ENCODE measurements at places on chromosomes 5 and 9. TPM values are rescaled to one million over a fixed set of nuclear protein-coding genes. Genes with fewer than 3 reads are reported as not detected.
A peak's percentile ranks its signal among the peaks of the same experiment; 100 is the strongest.

The HACD4 gene
- 2.2 TPM for total RNA-seq

DNA sequence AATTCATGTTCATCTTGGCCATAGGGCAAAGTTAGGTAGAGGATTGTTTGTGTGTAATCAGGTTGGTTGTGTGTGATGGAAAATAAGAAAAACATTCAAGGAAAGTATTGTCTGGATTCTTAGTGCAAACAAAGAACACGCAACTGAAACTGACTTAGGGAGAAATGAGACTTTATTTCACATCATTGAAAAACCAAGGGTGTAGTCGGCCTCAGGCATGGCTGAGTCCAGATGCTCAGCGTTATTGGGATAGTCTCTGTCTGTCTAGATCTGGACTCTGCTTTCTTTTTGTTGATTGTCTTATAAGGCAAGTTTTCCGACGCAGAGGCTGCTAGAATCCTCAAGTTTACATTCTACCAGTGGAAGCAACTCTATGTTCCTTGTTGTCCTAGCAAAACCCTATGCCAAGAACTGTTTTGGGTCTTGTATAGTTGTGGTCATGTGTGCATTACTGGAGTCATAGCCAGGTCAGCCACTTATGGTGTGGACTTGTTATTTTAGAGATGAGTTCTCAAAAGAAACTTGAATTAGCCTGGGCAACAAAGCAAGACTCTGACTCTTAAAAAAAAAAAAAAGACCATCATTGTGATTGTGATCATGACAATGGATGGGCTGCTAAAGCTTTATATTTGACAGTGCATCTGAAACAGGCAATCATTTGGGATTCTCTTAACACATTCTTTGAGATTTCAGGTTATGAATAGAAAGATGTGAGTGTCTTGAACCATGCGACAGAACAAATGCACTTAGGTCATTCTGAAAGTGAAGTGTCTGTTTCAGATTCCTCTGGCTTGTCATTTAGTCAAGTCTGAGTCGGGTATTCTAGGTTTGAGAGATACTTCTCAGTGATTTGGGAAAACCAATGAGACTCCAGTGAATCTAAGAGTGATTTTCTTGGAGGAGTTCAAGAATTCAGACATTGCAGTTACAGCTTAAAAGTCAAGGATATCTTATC is 82.6 kb downstream of the DOCK2 start:
- H3K36me3 ChIP-seq, result no peaks in the 10 kb centered on the region
- H3K4me1 ChIP-seq, result 0 out of 2 replicates have a peak, but pooled peaks cover 1% of the 10 kb centered on the region
- H3K27ac ChIP-seq, result no peak overlapping the region
- no peak for DNase-seq

DNA sequence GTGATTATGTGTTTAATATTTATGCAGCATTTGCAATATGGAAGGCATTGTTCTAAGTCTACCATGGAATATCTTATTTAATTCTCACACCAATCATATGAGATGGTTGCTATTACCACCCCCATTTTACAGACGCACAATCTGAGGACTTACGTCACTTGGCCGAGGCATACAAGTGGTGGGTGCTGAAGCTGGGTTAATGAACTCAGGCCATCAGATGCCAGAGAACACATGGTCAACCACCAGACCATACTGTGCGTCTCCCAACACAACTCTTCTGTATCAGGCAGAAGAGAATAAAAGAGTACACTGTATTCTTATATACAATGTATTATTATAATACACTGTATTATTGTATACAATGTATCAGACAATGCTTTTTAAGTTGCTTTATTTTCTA is 59.5 kb downstream of the ZNF366 start:
- H3K27me3 ChIP-seq, result no peaks in the 10 kb centered on the region
- no peak overlapping the region for H3K27ac ChIP-seq
- no peak overlapping the region for H3K4me3 ChIP-seq
- no peaks in the 10 kb centered on the region for H3K36me3 ChIP-seq

The CFAP77 gene
- total RNA-seq, result 0.97 TPM

DNA sequence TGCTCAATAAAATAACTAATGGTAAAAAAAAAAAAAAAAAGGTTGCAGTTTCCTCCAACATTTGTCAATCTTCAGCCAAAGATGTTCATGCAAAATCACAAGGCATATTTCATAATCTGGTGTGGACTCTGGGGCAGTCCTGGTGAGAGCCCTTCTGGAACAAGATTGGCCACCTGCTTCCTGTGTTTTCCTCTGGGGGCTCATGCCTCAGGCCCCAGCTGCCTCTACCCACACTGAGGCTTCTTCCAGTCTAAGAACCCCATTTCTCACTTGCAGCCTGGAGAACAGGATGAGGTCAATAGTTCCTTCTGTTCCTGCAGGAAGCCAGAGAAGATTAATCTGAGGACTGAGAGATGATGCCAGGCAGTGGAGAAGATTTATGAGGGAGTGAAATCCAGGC is 492.6 kb upstream of the BRINP1 start:
- no peak overlapping the region for H3K4me3 ChIP-seq
- no peaks in the 10 kb centered on the region for H3K4me1 ChIP-seq
- H3K27ac ChIP-seq, result no peak overlapping the region
- no peak for DNase-seq

The POC5 gene
- total RNA-seq, result 25.9 TPM

The LCNL1 gene
- total RNA-seq, result not detected

DNA sequence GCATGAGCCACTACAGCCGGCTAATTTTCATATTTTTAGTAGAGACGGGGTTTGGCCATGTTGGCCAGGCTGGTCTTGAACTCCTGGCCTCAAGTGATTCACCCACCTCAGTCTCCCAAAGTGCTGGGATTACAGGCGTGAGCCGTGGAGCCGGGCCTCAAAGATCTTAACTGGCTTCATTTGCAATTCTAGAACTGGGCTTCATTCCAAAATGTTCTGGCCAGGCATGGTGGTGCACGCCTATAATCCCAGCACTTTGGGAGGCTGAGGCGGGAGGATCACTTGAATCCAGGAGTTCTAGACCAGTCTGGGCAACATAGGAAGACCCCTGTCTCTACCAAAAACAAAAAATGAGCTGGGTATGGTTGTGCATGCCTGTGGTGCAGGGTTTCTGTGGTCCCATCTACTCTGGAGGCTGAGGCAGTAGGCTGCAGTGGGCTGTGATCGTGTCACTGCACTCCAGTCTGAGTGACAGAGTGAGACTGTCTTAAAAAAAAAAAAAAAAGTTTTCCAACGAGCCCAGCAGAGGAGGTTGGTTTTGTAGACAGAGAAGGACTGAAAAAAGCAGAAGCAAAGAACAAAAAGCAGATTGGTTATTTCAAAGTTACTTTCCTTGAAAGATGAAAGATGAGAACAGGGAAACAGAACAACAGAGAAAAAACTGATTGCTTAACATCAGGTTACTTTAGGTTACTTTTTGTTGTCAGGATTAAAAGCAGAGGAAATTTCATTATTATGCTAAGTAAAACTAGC is 78.2 kb downstream of the ANKRD55 start:
- no peaks in the 10 kb centered on the region for H3K36me3 ChIP-seq
- H3K27me3 ChIP-seq, result 0 out of 2 replicates have a peak, but pooled peaks cover 7% of the 10 kb centered on the region
- peaks cover 26% of the 10 kb centered on the region for H3K4me1 ChIP-seq
- H3K27ac ChIP-seq, result no peak overlapping the region
- H3K4me3 ChIP-seq, result no peak overlapping the region
- no peak for DNase-seq

The FBXL7 gene
- 15.4 TPM for total RNA-seq

- H3K36me3 ChIP-seq, result peaks cover 95% of the 10 kb centered on the region
- no peak overlapping the region for H3K4me3 ChIP-seq
- H3K27ac ChIP-seq, result no peak overlapping the region
These were observed 59.0 kb upstream of the RETREG1 start for GRCh38 chr5:16675806-16676205.

DNA sequence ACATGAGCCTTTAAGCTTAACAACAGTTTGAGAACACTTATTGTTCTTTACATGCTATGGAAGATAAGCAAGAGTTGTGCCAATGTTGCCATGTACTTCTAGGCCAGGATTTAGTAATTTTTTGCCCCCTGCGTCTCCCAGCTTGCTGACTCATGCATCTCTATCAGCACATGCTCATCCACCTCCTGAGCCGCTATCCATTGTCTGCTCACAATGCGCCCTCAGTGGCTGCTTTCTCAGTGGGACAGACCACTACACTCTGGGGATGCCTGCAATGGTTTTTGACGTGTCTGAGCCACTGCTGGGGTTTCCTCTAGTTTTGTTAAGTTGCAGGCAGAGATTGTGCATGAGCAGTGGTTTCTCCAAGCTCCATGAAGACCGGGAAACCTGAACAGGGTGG is 50.9 kb upstream of the PHF2 start:
- H3K4me3 ChIP-seq, result no peak overlapping the region
- H3K4me1 ChIP-seq, result no peaks in the 10 kb centered on the region
- no peaks in the 10 kb centered on the region for H3K27me3 ChIP-seq
- peaks cover 8% of the 10 kb centered on the region for H3K36me3 ChIP-seq

DNA sequence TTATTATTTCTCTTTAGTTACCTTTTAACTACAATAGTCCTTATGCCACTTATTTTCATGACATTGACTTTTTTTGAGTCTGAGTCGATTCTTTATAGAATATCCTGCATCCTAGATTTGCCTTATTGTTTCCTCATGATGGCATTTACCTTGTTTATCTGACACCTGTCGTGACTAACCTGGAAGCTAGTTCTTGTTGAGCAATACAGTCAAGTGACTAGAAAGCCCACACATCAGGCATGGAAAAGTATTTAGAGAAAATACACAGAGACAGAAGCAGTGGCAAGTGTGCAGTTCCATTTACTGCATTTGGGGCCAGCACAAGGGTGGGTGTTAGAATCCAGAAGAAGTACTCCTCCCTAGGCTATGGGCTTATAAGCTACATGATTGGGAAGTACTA is 97.8 kb downstream of the ERMP1 start:
- H3K27ac ChIP-seq, result no peak overlapping the region
- no peak overlapping the region for H3K4me3 ChIP-seq
- H3K36me3 ChIP-seq, result no peaks in the 10 kb centered on the region

- no peaks in the 10 kb centered on the region for H3K36me3 ChIP-seq
- no peaks in the 10 kb centered on the region for H3K4me1 ChIP-seq
- no peak overlapping the region for H3K27ac ChIP-seq
- DNase-seq, result no peak
- no peaks in the 10 kb centered on the region for H3K27me3 ChIP-seq
- H3K4me3 ChIP-seq, result no peak overlapping the region
These were observed 243.3 kb upstream of the PDE4D start for GRCh38 chr5:60136841-60137240.

DNA sequence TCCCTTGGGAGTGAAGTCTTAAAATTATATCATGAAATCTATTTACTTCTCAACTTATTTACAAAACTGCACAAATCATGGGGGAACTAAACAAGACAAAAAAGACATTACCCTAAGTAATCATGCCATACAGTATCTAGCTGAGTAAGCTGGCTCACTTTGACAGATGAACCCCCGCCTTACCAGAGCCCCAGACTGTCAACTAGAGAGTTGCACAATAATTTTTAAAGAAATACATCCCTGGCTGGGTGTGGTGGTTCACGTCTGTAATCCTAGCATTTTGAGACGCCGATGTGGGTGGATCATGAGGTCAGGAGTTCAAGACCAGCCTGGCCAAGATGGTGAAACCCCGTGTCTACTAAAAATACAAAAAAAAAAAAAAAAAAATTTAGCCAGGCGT is 62.3 kb downstream of the LPAR1 start:
- no peaks in the 10 kb centered on the region for H3K4me1 ChIP-seq
- no peak overlapping the region for H3K4me3 ChIP-seq
- no peak for DNase-seq
- H3K36me3 ChIP-seq, result no peaks in the 10 kb centered on the region

- peak; percentile 11 for DNase-seq
- no peaks in the 10 kb centered on the region for H3K27me3 ChIP-seq
- peak overlapping the region; percentile 78 for H3K27ac ChIP-seq
- no peaks in the 10 kb centered on the region for H3K36me3 ChIP-seq
These were observed 262.1 kb downstream of the RFX3 start for GRCh38 chr9:3263698-3264097.

The CARD9 gene
- total RNA-seq, result 0.49 TPM

DNA sequence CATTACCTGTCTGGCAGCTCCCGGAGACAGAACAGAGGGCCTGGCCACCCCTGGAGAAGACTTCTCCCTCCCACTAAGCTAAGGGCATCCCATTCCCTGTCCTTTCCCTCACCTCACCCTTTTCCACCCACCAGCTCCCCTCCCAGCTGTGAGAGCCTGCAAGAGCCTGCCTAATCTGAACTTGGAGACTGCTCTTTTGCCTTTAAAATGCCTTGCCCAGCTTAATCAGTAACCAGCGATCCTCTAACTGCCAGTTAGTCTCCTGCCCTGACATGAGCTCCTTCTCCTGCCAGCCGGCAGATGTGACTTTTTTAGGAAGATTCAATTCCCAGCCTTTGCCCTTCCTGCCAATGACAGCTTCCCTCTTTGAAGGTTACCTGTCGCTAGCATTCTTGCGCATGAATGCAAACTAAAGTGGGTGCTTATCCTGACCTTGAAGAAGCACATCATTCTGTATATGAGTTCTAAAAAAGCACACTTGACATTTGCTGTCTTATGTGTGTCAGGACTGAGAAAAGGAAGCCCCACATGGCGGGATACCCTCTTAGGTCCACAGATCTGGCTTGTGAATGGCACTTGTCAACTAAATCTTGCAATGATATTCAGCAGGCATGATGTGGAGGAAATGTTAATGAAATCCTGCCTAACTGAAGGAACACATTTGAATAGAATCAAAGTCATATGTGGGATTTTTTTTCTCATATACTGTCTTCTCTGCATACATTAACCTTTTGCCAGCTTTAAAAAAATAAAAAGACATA is 411.2 kb upstream of the SLC30A5 start:
- no peaks in the 10 kb centered on the region for H3K27me3 ChIP-seq
- no peaks in the 10 kb centered on the region for H3K4me1 ChIP-seq
- no peak for DNase-seq
- no peak overlapping the region for H3K27ac ChIP-seq
- H3K36me3 ChIP-seq, result no peaks in the 10 kb centered on the region
- no peak overlapping the region for H3K4me3 ChIP-seq

DNA sequence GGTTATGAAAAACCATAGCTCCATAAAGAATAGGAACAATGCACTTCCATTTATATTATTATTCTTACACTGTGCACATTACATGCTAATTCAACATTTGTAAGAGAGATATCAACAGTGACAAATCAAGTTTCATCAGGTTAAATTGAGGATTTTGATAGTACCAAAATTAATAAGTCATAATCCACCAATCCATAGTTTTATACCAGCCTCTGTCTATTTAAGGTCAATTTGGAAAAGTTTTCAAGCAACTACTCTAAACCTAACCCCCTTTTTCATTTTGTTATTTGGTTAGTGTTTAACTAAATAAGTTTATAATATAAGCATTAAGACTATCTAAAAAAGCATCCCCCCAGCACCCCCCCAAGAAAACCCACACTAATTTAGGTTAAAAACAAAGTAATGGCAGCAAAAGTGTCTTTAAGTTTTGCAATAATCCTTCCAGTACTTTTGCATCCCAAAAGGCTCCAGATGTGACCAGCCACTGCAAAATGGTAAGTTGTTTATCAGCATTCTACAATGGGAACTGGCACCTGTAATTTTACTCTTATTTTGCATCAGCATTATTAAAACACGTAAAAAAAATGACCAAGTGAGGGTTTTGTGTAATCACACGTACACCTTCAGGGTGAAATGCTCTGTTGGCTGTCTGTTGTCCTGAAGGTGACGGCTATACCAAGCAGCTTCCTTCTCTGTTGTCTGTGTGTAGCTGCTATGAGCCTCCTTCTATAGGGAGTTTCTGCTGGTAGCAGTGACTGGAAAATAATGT is 36.8 kb upstream of the SSBP2 start:
- peak overlapping the region; percentile 68 for H3K27ac ChIP-seq
- no peaks in the 10 kb centered on the region for H3K36me3 ChIP-seq
- peaks cover 23% of the 10 kb centered on the region for H3K4me1 ChIP-seq
- H3K27me3 ChIP-seq, result no peaks in the 10 kb centered on the region
- peak; percentile 85 for DNase-seq

The POMT1 gene
- total RNA-seq, result 32.4 TPM
